ENCODE measurements at places on chromosomes 5 and 9.
A peak's percentile ranks its signal among the peaks of the same experiment; 100 is the strongest.

- DNase-seq, result peak; percentile 70
Measured at GRCh38 chr9:116230051-116230632, 76.6 kb downstream of the PAPPA start.

GRCh38 chr5:119745976-119746375, 116.6 kb downstream of the FAM170A start:
- no peak for DNase-seq

DNA sequence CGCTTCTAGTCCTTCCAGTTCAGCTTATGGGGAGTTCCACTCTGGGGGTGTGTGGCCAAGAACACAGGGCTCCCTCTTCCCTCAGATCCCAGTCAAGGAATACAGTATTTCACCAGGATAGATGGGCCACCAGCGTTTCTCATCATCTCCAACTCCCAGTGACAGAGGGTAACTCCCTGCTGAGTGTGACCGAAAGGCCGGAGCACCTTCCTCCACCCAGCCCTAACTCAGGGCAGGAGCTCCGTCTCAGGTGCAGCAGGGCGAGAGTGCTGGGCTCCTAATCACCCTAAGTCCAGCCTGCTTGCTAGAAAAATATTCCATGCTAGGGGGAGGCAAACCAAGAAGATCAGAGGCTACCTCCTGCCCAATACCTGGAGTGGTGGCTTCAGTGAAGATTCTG, 102.6 kb downstream of the ADAMTS2 start:
- DNase-seq, result no peak

DNA sequence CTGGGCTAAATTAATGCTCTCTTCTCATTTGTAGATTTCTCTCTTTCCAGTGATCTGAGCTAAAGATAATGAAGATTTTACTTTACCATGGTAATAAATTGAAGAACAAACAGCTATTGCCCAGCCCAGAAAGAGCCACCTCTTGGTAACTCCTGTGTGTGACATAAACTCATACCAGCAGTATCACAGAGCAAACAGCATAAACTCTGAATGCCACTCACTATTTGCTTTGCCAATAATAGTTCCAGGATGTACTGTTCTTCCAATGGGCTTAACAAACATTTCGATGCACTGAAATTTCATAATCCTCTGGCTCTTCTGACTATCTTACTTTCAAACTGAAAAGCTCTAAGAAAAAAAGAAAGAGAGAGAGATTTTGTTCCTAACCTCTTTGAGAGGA, 69.8 kb upstream of the RASEF start:
- DNase-seq, result no peak

DNA sequence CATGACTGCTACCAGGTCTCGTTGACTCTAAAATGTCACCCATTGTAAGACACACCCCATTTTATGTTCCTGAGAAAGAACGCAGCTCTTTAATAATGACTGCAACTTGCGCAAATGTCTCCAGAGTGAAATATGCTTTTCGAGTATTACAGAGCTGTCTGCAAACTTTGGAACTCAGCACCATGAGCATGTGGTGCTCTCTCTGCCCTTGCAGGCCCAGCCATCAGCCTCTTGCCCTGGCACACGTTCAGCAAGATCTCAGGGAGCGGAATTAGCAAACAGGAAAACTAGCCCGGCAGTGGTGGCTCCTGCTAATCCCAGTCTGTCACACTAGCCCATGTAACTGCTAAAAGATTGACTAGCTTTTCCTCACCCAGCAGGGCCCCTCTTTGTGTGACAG, 114.5 kb upstream of the SLC1A3 start:
- no peak for DNase-seq

DNA sequence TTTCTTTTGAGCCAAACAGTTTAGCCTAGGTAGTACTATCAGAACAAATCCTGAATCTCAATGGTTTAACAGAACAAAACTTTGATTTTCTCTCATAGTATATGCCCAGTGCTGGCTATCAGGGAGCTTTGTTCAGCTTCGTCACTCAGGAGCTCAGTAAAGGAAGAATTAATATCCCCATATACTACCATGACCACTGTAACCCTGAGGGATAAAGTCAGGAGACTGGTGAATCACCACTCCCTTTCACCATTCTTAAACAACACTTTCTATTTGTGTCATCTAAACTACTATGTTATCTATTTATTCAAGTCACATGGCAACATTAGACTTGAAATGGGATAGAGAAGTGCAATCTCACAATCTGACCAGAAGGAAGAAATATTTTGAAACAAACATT, 522.6 kb upstream of the COX7C start:
- no peak for DNase-seq

DNA sequence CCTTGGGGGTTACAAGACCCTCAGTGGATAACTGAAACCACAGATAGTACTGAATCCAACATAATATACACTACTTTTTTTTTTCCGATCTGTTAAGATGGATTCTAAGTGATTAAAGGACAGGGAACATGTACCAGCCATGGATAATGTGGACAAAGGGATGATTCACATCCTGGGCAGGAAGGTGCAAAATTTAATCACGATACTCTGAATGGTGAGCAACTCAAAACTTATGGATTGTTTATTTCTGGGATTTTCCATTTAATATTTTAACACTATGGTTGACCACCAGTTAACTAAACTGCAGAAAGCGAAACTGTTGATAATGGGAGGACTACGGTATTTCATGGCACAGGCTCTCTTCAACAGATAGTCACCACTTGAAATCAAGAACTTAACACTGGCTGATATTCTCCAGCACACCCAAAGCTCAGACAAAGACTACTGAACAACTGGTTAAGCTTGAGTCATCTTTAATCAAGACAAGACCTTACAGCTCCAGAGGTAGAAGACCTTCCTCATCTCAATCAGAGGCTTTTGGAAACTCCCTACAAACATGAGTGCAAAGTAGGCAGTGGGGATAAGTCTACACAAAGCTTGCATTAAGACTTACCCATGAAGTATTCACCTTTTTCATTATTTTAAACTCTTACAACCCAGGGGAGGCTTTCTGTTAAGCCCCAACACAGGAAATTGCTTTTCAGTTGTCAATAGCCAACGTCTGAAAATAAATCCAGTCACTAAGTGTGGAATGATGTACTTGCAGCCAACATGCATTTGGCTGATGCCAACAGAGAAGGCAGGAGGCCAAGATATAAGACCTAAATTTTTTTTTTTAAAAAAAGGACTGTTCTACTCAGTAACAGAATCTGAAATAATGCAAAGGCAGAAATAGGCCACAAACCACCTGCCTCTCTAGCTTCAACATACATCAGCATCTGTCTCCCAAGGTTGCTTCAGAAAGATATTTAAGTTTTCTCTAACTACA, 78.7 kb downstream of the ELAVL2 start:
- no peak for DNase-seq

DNA sequence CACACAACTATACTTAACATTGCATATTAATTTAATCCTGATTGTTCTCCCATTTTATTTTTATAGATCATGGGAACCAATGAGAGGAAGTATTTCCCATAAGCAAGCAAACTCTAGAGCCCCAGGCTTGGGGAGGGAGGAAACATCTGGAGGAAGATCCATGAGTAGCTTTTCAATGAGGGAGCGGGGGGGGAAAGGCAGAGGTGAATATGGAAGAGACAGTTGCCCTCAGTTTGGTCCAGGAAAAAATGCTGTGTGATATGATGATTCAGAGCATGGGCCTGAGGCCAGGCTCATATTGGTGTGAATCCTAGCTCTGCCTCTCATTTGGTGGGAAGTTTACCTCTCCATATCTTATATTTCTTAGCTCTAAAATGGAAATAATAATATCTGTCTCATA, 42.2 kb upstream of the ALDOB start:
- DNase-seq, result no peak

DNA sequence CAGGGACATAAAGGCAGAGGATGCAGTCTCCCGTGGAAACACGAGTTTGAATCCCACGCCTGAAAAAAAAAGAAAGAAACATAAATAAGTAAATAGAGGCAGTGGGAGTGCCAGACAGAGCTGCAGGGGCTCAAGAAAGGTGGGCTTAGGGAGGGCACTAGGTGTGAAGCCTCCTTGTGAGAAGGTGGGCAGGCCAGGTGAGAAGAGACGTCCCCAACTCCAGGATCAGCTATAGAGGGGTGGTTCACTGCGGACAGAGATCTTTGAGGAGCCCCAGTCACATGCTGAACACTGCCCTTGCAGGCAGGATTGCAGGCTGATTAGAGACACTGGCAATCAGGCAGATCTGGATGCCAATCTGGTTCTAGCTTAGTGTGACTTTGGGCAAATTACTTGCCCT, 172.1 kb downstream of the RGS3 start:
- DNase-seq, result no peak

GRCh38 chr5:88885002-88885401, 2.0 kb upstream of the MEF2C start:
- no peak for DNase-seq

DNA sequence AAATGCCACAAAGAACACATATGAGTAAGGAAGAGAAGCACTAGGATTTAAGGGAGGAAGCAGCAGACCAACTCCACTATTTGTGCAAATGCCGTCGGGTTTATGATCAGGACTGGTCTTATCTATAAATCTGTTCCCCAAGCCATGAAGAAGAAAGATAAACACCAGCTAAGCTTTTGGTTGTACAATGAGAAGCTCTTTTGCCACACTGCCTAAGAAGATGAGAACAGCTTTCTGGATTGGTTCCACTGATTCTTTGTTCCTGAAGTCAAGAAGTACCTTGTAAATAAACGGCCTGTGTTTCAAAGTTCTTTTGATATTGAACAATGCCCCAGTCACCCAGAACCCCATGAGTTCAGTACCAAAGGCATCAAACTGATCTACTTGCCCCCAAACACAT, 93.9 kb downstream of the RFX3 start:
- DNase-seq, result no peak

DNA sequence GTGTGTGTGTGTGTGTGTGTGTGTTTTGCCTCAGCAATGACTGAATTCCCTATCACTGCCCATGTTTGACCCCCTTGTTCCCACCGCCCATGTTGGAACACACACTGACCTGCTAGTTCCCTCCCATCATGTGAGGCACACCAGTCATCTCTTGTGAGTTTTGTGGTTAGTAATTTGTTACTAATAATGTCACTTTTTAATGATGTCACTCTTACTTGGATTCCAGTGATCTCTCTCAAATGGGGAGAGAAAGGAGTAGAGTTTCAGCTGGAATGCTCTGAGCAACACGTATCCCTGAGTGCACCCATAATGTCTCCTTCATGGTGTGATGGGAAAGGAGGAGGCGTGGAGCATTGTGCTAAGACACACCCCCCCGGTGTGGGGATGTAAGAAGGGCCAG, 172.6 kb downstream of the SH3GL2 start:
- no peak for DNase-seq

DNA sequence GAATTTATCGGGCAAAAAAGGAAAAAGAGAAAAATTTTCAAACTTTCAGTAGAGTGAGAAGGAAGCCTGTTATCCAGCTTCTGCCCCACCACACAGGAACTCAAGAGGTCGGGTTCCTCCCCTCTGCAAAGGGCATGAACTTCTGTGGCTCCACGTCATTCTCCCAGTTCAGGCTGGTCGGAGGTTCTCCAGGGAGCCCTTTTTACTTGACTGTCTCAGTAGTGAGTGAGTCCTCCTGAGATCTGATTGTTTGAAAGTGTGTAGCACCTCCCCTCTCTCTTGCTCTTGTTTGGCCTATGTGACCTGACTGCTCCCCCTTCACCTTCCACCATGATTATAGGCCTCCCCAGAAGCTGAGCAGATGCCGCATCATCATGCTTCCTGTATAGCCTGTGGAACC, 9.7 kb downstream of the SPINK1 start:
- no peak for DNase-seq

DNA sequence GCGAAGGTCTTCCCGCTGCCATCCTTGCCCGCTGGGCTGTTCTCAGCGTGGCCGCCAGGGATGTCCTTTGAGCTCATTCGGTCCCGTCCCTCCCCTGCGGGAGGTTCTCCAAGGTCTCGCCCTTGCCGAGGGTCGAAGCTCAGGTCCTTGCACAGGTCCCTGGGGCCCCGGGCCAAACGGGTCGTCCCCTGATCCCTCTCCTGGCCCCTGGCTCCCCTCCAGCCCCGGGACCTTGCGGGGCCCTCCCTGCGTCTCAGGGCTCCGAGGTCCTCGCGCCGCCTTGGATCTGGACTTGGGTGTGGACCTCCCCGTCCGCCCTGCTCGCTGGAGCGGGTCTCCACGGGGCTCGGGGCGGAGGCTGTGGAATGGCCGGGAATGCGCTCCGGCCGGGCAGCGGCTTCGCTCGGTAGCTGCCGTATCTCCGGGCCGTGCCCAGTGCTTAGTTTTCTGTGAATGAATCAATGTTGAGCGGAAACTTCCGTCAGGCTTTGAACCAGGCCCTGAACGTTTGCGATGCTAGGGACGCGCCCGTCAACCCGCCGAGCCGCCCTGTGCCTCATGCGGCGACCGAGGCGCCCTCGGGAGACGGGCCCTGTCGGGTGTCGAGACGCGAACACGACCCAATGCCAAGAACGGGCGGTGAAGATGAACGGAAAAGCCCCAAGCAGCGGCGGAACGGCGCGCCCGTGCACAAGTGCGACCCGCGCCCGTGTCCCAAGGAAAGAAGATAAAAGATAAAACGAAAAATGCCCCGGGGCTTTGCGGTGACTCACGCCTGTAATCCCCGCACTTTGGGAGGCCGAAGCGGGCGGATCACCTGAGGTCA, 780 bp downstream of the RNU6ATAC start:
- DNase-seq, result peak; percentile 55

DNA sequence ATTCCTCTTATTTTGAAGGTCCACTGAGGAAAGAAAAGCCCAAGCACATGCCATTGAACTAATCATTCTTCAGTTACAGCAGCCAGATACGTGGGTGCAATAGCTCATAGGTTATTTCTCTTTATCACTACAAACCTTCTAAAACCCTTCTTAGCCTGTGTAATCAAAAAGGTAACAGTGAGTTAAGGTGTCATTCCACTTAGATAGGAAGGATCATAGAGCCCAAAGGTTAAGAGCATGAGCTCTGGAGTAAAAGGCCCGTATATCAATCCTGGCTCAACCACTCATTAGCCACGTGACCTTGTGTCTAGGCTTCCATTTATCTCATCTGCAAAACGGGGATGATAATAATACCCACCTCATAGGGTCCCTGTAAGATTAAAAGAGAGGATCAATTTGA, 2.7 kb downstream of the GPX8 start:
- DNase-seq, result no peak

GRCh38 chr5:95915999-95916686, 45.5 kb downstream of the ELL2 start:
- no peak for DNase-seq

DNA sequence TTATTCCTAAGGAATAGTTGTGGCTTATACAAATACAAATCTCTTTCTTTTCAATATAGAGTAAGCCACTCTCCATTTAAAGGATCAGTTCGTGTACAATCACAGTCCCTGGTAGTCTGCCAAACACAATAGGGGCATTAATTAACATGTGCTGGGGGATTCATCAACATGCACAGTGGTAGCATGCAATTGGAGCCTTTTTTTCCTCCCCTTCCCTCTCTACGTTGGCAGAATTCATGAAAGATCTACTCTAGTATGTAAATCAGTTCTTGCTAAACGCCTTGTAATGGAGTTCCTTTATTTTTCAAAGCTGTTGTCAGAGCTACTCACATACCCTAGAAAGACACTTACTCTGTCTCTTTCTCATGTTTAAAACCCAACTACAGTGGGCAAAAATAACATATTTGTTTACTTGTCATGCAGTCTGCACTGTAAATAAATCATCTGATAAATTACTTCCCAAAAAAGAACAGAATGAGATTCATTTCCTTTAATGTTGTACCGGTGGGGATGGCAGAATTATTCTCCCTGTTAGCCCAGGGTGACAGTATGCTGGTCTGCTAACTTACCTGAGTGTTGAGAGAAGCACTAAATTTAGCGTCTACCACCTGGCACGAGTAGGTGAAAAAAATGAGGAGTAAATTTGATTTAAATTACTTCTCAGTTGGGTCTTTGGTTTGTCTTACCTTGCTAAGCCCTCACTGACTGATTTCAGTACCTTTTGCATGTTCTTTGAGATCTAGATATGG, 341.5 kb upstream of the CCNH start:
- no peak for DNase-seq

- DNase-seq, result no peak
Measured at GRCh38 chr9:137435381-137435891, 5.7 kb downstream of the ENTPD8 start.
